ENCODE measurements at places on chromosomes 12 and 14.

DNA sequence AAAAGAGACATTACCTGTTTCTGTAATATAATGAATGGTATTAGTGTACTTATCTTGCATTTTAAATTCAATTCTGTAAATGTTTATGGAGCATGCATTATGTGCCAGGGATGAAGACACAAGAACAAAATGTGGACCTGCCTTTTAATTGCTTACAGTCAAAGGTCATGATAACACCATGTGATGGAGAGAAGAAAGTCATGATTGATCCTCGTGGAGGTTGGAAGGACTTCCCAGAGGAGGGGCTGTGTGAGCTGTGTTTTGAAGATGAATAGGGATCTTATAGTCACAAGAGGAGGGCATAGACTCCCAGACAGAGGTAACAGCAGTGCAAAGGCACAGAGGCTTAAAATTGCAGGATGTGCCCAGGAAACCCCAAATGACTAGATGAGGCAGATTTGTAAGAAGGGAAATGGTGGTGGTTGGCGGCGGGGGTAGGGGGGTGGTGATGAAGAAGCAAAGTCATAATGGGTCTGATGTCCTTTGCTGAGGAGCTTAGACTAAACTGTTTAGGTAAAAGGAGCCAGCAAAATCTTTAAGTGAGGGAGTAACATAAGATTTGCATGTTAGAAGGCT, 151.5 kb downstream of the PRKCH start:
- DNase-seq = peak; percentile 45

DNA sequence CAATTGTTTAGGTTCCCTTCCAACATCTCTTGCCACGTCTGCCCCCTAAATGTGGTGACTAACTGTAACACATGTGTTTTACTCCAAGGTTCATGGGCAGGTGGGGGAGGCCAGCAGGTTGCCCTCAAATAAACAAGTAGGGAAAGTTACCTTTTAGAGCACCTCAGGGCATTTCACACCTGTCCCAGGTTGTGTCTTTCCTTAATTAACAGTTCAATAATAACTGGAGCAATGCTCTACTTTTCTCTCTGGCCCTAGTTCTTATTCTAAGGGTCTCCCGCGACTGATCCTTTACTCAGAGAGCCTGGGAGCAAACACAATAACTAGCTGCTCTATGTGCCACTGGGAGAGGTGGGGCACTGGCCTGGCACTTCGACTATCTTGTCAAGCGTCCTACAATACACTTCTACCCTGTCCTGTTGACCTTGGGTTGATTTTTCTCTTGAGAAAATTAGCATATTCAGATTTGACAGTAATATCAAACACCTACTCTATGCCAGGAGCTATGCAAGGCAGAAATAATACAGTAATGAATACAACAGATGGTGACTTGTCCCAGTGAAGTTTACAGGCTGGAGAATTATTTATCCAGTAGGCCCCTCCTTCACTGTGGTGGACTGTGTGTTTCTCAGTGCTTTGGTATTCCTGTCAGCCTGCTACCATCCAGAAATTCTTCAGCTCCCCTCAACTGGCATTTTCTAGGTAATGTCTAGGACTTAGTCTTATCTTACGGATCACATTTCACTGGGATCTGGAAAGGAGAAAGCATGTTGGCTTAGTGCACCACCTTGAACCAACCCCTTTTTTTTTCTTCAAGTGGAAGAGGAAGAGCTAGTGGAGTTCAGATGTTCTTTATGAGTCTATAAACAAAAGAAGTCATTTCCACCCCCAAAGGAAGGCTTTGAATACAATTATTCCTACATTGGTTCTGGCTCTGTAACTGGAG, 202.6 kb downstream of the CRADD start:
- DNase-seq = no peak

GRCh38 chr14:72558721-72559120, 335.2 kb downstream of the DPF3 start:
- no peak for DNase-seq

DNA sequence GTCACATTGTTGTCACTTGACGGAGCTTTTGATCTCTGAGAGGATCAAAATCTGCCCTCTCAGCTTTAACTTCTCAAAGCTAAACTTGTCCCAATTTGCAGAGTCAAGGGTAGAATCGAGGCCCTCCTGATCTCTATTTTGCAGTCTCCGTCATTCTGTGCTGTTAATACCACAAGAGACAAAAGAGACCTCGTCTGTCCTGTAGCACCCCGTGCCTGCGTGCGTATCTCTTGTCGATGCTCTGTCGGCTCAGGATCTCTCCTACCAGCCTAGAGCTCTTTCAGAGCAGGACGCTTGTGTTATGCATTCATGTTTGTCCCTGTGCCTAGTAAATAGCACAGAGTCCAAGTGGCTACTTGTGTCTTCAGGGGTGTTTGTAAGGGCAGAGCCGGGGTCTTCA, 5.1 kb downstream of the EVL start:
- DNase-seq = peak; percentile 68

- no peak for DNase-seq
These were observed 124.1 kb upstream of the LGR5 start for GRCh38 chr12:71315328-71315985.

DNA sequence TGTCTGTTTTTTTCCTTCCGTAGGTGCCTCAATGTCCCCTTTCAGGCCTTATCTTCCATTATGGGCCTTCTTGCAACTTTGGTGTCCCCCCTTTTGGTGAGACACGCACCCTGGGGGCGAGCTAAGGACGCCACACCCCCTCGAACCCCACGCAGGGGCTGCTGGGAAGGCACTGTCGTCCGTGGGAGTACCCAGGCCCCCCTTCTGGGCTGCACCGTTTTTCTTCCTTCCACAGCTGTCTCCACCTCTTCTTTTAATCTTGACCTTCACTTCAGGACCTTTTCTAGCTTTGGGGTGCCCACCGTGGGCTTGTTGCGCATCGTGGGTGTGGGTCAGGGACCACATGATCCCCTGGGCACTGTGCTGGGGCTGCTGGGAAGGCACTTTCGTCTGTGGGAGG, 271.8 kb downstream of the ALG10 start:
- no peak for DNase-seq

- no peak for DNase-seq
These were observed 24.3 kb downstream of the VTI1B start for GRCh38 chr14:67650151-67650550.

DNA sequence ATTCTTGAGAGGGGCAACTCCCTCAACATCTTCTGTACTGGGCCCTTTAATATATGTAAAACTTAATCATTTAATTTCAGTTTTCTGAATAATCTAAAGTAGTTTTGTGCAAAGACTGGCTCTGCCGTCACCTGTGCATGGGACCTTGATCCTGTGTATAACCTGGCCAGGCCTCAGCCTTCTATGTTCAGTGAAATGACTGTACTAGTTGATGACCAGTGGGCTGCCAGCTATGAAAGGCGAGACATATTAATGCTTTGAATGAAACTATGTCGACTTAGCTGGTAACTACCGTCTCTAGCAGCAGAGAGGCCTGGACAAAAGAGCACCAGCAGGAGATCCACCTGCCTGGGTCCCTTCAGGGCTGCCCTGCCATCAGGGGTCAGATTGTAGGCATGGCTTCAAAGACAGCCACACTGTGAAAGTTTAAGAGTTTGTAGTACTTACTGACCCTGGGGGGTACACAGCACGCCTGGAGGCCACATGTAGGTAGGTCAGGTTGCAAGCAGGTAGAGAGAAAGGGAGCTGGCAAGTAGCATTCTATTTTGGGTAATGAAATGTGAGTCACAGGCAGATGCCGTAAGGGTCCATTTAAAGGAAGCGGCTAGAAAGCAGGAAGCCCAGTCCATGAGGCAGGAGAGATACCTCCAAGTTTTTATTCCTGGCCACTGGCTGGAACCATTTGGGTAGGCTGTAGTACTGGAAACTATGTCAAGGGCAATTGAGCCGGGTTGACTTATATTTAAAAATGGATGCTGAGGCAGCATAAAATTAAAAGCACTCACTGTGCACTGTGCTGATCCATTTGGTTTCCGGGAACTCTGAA, 77.2 kb downstream of the BHLHE41 start:
- DNase-seq = no peak

- no peak for DNase-seq
These were observed 33.9 kb upstream of the KCNMB4 start for GRCh38 chr12:70332236-70332635.
